Naive thymus-derived CD8-positive, alpha-beta T cell (primary cell): ENCODE measurements at places on chromosomes 12 and 14. TPM values are rescaled to one million over a fixed set of nuclear protein-coding genes. Genes with fewer than 3 reads are reported as not detected.
A peak's percentile ranks its signal among the peaks of the same experiment; 100 is the strongest.

Gene KRT79
- not detected for total RNA-seq

Gene TAS2R19
- total RNA-seq: 3.9 TPM

Gene NKX2-1
- not detected for total RNA-seq

DNA sequence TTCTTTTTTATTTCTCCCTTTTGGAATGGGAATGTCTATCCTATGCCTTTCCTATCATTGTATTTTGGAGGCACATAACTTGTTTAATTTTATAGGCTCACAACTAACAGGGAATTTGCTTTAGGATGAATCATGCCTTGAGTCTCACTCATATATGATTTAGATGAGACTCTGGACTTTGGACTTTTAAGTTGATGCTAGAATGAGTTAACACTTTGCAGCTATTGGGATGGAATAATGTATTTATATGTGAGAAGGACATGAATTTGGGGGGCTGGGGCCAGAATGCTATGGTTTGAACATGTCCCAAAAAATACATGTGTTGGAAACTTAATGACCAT lies 365.3 kb downstream of the ZFP36L1 start:
- no peaks in the 10 kb centered on the region for H3K27me3 ChIP-seq
- H3K36me3 ChIP-seq: no peaks in the 10 kb centered on the region
- no peak for DNase-seq
- H3K27ac ChIP-seq: no peak overlapping the region

- peak overlapping the region; percentile 83 for H3K27ac ChIP-seq
- H3K36me3 ChIP-seq: no peaks in the 10 kb centered on the region
- H3K4me1 ChIP-seq: peaks cover 14% of the 10 kb centered on the region
- peak overlapping the region; percentile 1 for H3K4me3 ChIP-seq
- no peaks in the 10 kb centered on the region for H3K27me3 ChIP-seq
- DNase-seq: no peak
Measured at GRCh38 chr14:56115334-56115870, 2.8 kb upstream of the PELI2 start.

DNA sequence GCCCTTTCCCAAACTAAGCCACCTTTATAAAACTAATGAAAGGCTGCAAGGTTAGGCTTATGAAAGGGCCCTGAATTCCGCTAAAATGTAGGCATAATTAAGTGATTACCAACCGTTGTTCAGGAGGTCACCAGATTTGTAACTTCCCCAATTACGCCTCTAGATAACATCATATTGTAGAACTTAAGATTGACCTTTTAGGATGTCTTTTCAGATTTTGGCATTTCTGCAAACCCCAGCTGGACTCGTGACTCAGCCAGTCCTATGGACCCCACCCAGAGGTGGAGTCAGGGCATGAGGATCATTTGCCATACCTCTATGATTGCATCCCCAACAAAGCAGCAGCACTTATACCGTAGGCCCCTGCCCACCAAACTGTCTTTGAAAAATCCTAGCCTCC lies 3.7 kb upstream of the LPCAT3 start:
- no peaks in the 10 kb centered on the region for H3K27me3 ChIP-seq
- no peak overlapping the region for H3K4me3 ChIP-seq
- no peak overlapping the region for H3K27ac ChIP-seq

GRCh38 chr14:92973261-92973797 lies 50.4 kb downstream of the CHGA start:
- no peak overlapping the region for H3K4me3 ChIP-seq
- peaks cover 23% of the 10 kb centered on the region for H3K36me3 ChIP-seq
- no peak for DNase-seq
- no peak overlapping the region for H3K27ac ChIP-seq
- H3K4me1 ChIP-seq: peaks cover 13% of the 10 kb centered on the region

DNA sequence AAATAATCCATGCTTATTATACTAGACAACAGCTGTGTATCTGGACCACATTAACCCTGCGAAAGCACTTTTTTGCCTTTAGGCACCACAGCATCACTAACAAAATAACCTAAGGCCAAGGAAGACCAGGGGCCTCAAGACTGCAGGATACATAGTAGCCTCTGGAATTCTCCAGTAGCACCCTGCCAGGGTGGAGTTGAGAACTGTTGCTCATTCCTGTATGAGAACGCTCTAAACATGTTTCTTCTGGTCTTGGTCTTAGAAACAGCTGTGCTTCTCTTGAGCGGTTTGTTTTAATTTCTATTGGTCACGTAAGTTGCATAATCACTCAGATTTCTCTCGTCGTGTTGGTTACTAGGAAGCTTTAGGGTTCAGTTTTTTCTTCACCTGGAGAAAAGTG lies 7.9 kb downstream of the B4GALNT3 start:
- no peak for DNase-seq
- H3K36me3 ChIP-seq: no peaks in the 10 kb centered on the region
- peaks cover 10% of the 10 kb centered on the region for H3K4me1 ChIP-seq
- no peaks in the 10 kb centered on the region for H3K27me3 ChIP-seq
- no peak overlapping the region for H3K27ac ChIP-seq

- no peak for DNase-seq
- no peak overlapping the region for H3K27ac ChIP-seq
- no peak overlapping the region for H3K4me3 ChIP-seq
Measured at GRCh38 chr12:58888131-58888783, 32.0 kb downstream of the LRIG3 start.

- H3K27me3 ChIP-seq: no peaks in the 10 kb centered on the region
- no peak overlapping the region for H3K4me3 ChIP-seq
- no peak overlapping the region for H3K27ac ChIP-seq
- H3K4me1 ChIP-seq: peaks cover 2% of the 10 kb centered on the region
- no peak for DNase-seq
- H3K36me3 ChIP-seq: peaks cover 5% of the 10 kb centered on the region
Measured at GRCh38 chr12:43736927-43737440, 21.6 kb downstream of the PUS7L start.

DNA sequence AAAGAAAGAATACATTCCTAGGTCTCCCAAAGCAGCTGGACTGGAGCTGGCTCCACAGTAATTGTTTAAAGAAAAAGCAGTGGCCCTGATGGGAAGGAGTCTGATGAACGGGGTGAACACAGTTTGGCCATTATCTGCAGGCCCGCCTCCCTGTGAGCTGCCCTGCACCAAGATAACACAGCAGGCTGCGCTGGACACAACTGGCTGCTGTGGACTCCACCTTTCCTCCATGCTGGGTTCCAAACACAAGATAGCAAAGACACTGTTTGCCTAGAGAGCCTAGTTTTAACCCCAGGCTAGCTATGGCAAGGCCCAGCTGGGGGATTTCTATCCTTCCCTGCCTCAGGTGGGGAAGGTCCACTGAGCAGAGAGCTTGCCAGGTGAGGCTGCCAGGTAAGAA lies 34.6 kb downstream of the ZFP36L1 start:
- peaks cover 38% of the 10 kb centered on the region for H3K4me1 ChIP-seq
- DNase-seq: no peak
- H3K36me3 ChIP-seq: no peaks in the 10 kb centered on the region
- no peaks in the 10 kb centered on the region for H3K27me3 ChIP-seq
- no peak overlapping the region for H3K4me3 ChIP-seq
- no peak overlapping the region for H3K27ac ChIP-seq

- H3K27ac ChIP-seq: no peak overlapping the region
- H3K4me3 ChIP-seq: no peak overlapping the region
- peaks cover 47% of the 10 kb centered on the region for H3K36me3 ChIP-seq
- no peak for DNase-seq
- no peaks in the 10 kb centered on the region for H3K27me3 ChIP-seq
Measured at GRCh38 chr12:42422785-42423184, 96.8 kb downstream of the PPHLN1 start.
